Muscle of back (tissue), 13 donors: ENCODE measurements at places on chromosomes 7 and 10. TPM values are rescaled to one million over a fixed set of nuclear protein-coding genes. Genes with fewer than 3 reads are reported as not detected.

- no peak for DNase-seq
Observed at GRCh38 chr10:30970760-30971460, 60.8 kb downstream of the ZNF438 start.

- no peak for DNase-seq
Observed at GRCh38 chr7:64863021-64863420, 40.1 kb upstream of the ZNF273 start.

DNA sequence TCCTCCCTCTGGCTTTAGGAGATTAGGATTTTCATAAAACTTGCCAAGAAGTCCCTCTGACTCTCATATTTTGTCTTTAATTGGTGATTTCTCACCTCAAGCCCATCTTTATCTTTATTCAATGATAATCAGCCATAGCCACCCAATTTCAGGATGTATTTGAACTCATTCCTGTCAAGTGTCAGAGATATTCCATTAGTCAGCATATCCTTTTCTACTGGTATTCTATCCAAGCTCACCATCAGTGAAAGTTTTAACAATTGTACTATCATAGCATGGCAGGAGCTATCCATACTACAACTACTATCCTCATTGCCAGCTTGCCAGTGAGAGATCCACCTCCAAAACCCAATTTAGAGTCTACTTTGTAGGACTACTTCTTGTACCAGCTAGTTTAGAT, 114.6 kb downstream of the GNAI1 start:
- no peak for DNase-seq

DNA sequence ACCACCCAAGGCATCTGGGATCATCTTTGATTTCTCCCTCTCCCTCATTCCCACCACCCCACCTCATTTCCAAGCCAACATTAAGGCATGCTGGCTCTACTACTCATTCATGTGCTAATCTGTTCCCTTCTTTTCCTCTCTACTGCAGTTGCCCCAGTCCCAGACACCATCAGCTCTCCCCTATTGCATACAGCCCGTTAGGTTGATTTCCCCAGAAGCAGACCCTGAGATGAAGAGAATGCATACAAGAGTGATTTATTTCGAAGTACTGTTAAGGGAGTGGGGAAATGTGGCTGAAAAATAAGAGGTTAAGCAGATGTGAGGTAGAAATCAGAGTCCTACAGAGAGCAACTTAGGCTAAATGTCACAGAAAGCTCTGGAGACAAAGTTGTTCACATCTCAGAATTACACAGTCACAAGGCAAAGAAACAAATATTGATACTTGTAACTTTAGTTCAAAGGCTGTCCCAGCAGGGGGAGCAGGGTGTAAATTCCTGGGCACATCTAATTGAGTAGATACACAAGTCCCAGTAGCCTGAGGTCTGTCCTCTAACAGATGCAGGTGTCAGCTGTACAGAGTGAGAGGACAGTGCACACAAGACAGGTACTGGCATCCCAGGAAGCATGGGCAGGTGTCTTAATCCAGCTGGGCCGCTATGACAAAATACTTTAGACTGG, 20.9 kb downstream of the AKR1D1 start:
- DNase-seq: no peak

DNA sequence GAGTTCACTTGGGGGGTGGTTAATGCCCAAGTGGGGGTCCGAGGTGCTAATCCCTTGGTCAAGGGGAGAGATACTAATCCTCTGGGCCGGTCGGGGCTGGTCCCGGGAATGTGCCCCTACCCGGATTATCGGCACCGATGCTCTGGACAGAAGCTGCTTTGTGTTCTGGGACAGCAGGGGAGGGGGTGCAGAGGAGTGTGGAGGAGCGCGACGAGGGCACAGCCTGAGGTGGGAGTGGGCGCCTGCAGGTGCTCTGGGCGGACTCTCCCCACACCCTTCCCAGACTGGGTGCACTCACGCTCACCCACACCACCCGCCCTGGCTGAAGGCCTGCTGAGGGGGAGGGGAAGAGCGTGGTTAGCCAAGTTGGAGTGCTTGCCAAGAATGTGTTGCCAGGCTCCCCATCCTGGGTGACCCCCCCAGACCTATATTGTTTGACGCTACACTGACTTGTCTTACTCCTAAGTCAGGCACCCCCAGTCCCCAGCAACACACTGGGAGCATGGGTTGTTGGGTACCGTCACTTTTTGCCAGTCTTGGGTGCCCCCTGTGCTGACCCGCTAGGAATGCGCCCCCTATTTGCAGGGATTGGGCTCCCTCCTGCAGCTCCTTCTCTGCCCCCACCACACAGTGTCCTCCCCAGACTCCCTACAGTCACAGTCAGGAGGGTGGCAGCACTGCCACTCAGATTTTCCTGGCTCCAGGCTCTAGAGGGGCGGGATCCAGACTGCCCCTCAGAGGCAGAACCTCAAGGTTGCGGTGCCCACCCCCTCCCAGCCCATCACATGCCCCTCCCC, 1.2 kb downstream of the SLC4A2 start:
- DNase-seq: no peak

DNA sequence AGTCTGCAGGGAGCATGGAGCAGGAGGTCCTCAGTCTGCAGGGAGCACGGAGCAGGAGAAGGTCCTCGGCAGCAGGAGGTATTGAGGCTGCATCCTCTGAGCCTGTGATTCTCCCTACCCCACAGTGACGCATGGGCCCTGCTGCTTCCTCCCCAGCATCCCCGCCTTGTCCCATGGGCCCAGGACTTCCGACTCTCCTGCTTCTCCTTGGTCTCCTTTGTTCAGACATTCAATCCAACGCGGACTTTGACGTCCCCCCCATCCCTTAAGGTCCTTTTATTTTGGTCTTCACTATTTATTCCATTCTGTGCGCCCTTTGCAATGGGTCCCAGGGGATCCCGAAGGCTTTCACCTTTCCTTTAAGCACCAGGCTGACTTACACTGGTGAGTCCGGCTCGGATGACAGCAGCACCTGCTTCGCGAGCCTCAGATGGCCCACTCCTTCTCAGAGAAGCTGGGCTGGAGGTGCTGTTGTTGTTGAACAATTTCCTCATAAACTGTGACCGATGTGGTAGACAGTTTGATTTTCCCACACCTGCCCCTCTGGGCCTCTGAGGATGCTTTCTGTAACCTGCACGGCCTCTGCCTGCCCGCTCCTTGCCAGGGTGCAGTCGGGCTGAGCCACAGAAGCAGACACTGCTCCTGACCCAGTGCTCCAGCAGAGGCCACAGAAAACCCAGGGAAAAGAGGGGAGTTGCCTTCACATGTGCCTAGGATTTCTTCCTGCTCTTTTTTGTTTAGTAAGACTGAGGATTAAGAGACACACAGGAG, 407.2 kb upstream of the SHH start:
- DNase-seq: no peak

- no peak for DNase-seq
Observed at GRCh38 chr10:68795886-68796532, 31.3 kb upstream of the STOX1 start.

DNA sequence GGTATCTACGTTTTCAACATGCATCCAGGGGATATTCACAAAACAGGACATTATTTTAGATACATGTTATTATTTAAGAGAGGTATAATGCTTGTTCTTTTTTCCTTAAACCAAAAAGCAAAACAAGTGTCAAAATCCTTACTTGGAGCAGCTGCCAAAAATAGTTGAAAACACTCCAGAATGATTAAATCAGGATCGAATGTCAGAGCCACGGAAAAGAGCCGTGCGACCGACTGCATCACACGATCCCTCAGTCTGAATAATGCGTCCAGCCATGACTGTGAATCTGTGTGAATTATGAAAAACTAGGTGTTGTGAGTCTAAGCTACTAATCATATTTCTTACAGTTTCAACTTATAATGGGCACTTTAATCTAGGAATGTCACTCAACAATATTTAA, 126.0 kb downstream of the PARD3 start:
- DNase-seq: no peak

- DNase-seq: peak; percentile 52
Observed at GRCh38 chr10:121106611-121107010, 255.4 kb downstream of the WDR11 start.

DNA sequence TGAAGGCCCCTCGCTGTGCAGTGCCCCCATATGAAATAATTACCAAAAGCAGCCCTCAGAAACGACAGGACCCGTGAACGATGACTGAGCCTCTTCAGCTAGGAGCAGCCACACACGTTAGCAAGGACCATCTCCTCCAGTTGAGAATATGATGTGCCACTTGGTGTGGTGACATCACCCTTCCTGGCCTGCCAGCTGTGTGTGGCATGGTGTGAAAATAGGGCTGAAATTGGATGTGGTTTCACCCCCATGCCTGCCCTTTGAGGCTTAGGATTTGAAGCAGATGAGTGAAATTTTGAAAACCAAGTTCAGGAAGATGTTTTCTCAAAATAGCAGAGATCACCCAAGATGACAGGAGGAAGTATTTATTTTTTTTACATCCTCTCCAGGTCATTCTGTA, 49.1 kb upstream of the BTBD16 start:
- no peak for DNase-seq

Gene ZNF804B
- polyA plus RNA-seq: not detected

Gene HMX2
- not detected for polyA plus RNA-seq

Gene SPDYE18
- 0.23 TPM for polyA plus RNA-seq

Gene TSPAN12
- polyA plus RNA-seq: 72.8 TPM
